H4 (cell line): ENCODE measurements at places on chromosomes 11 and 22.
A peak's percentile ranks its signal among the peaks of the same experiment; 100 is the strongest.

GRCh38 chr11:58268142-58268541 lies at the start of gene OR10W1:
Gene OR10W1, minus strand, starts transcription at chr11:58268260. Its CDS starts 402 bp downstream, at chr11:58267858.
- DNase-seq: no peak

GRCh38 chr11:102457865-102458264 lies 5.3 kb upstream of the TMEM123 start:
- no peak for DNase-seq

DNA sequence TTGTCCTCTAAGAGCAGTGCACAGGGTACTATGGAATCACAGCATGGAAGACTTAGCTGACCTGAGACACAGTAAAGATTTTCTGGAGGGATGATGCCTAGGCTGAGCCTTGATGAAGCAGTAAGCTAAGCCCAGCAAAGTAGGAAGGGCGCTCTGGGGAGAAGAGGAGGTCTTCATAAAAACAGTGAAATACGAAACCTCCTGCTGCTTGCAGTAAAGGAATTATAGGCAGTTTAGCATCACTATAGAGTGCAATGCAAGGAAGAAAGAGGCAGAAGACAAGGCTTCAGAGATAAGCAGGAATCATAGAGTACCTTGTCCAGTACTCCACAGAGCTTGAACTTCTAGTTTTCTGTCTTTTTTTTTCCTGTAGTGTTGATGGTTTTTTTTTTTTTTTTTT lies 555.7 kb upstream of the CADM1 start:
- DNase-seq: no peak

DNA sequence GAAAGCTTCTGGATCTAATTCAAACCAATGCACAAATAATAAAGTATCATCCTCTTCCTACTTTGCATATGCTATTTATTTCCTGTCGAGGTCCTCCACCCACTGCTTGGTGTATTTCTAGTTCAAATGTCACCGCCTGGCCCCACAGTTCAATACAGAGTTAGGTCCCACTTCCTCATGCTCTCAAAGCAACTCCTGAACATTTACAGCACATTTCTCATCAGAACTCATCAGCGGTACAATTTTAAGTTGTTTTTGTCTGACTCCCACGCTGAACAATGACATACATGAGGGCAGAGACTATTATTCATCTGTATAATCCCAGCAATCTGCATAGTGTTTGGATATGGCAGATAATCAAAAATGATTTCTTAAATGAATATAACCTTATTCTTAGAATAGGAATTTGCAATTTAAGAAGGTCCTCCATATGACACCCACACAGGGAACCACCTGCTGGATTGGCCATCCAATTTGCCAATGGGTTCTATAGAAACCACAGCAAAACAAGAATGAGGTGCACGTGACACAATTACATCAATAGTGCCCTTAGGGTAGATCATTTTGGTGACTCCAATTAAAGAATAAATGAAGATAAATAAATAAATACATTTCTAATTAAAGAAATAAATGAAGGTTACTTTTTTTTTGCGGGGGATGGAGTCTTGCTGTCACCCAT lies 54.2 kb downstream of the SLC25A17 start:
- DNase-seq: no peak

GRCh38 chr11:112364962-112365481 lies 104.4 kb upstream of the PLET1 start:
- peak; percentile 79 for DNase-seq

DNA sequence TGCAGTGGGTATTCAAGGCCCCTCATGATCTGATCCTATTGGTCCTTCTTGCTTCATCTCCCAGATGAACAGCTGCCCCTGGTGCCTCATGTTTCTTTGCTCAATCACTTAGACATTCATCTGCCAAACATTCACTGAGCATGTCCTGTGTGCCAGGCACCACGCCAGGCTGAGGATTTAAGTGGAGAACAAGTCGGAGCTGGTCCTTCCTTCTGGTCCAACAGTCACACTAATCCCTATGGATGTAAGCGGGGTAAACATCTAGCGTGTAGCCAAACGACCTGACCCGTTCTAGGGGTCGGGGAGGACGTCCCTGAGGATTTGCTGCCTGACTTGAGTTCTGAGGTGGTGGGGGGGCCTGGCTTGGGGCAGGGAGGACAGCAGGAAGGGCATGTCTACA lies 21.9 kb downstream of the ZMAT5 start:
- DNase-seq: no peak

GRCh38 chr11:107505647-107506225 lies 48.1 kb upstream of the CWF19L2 start:
- DNase-seq: no peak

DNA sequence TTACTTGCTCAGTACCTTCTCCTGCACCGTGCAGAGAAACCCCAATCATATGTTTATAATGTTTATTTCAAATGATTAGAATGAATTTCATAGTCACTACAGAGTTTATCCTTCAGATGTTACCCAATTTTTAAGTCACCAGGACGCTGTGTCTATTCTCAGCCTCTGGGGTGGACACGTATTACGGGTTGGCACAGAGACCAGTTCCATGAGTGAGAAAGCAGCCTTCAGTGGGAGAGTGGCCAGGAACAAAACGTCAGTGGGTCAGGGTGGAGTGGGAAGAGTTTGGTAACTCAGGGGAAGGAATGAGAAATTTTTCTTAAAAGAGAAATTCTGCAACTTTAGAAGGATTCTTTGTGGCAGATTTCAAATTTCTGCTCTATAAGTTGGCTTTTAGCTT lies 77.1 kb upstream of the MTMR2 start:
- DNase-seq: no peak

GRCh38 chr22:27113211-27113635 lies 455.8 kb downstream of the MIAT start:
- DNase-seq: peak; percentile 94

DNA sequence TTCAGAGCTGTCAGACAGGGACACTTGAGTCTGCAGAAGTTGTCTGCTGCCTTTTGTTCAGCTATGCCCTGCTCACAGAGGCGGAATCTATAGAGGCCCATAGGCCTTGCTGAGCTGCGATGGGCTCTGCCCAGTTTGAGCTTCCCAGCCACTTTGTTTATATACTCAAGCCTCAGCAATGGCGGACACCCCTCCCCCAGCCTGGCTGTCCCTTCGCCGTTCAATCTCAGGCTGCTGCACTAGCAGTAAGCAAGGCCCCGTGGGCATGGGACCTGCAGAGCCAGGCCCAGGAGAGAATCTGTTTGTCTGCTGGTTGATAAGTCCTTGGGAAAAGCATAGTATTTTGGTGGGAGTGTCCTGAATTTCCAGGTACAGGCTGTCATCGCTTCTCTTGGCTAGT lies 23.6 kb upstream of the OR6M1 start:
- DNase-seq: no peak
